NCI-H2029 treated with DMSO at 0.1 percent for 48 hours (cell line): ENCODE measurements at places on chromosomes 12 and 14.

DNA sequence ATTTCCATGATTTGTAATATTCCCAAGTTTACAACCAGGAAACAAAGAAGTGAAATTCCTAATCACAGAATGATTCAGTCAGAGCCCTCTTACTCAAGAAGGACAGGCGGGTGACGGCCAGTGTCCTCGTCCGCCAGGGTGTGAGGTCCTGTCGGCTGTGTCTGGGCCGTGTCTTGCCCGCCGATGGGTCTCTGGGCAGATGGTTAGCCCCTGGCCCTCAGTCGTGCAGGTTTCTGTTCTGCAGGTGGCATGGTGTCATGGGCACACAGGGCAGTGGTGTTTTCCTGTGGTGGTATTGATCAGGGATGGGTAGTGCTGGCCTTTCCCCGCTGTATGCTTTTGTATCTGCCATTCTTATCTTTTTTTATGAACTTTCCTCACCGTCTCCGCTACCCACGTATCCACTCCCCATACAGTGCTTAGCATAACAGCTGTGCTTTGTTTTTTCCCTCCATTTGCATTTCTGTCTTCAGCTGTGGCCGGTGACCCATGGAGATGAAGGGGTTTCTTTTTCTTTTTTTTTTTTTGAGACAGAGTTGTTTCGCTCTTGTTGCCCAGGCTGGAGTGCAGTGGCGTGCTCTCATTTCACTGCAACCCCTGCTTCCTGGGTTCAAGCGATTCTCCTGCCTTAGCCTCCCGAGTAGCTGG is 100.7 kb downstream of the TSPAN9 start:
- no peak for DNase-seq

DNA sequence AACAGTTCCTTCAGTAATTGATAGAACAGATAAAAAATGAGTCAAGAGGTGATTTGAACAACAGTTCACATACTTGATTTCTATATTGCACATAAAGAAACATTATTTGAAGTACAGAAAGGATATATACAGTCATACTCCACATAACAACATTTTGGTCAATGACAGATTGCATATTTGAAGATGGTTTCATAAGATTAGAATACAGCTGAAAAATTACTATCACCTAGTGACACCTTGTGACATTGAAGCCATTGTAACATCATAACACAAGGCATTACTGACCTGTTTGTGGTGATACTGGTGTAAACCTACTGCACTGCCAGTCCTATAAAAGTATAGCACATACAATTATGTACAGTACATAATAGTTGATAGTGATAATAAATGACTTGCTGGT is 43.1 kb upstream of the ABCC9 start:
- DNase-seq: no peak

DNA sequence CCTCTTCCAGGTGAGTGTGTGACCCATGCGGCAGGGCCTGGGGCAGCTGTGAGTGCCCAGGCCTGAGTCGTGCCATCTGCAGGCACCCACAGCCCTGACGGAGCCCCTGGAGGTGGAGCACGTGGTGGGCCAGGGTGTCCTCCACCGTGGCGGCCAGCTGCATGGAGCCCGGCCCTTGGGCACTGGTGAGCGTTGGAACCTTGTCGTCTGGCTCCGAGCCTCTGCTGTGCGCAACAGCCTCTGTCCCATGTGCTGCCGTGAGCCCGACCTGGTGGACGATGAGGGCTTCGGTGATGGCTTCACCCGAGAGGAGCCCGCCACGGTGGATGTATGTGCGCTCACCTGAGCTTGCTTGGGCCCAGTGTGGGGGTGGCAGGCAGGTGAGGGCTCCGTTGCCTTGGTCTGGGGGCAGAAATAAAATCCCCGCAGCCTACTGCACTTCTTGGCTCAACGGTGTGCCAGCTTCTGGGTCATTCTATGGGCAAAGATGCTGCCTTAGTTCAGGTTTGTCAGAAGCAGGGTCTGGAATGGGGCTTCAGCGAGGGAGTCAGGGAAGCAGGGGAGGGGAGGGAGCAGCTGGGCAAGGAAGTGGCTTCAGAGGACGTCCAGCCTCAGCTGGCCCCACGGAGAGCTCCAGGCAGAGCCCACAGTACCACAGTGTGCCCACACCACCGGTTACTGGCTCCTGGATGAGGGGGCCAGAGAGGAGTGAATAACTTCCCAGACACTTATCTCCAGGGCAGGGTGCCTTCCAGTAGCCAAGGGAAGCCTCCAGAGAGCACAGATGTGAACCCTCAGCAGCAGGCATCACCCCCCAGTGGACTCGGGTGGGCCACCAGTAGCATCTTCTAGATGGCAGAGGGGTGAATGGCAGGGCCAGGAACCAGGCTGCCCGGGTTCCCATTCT is 1.2 kb upstream of the ARL6IP4 start:
- no peak for DNase-seq

DNA sequence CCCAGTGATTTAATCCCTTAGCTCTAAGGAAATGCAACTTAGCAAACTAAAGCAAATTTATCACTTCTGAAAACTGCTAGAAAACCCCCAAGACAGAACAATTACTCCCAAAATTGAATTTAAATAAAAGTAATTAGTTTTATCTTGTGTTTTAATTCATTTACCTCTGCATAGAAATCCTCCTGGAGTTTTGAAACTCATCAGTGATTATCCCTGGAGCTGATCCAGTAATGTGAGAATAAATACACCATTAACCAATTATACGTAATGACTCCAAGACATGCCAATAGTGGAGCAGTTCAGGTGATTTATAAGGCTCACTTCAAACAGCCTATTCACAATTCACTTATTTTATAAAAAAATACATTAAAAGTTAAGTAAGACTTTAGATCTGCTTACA is 855.3 kb upstream of the FLRT2 start:
- no peak for DNase-seq

- DNase-seq: no peak
Observed at GRCh38 chr12:70403826-70404225, 37.7 kb downstream of the KCNMB4 start.

DNA sequence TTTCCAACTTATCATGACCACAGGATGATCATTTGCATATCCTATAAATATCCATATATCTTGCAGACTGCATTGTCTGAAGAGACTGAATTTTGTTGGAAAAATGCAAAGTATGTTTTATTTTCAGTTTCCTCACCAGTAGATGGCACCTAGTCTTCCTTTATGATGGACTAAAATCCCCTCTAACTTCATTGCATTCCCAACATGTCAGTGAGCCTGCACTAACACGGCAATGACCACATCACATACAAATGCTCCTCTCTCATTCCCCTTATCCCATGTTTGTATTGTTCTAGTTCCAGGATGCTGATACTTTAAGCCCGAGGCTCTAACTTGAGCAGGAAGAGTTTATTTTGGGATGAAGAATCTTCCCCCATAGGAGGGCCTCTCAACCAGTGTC is 24.7 kb upstream of the MYBPC1 start:
- DNase-seq: no peak

- no peak for DNase-seq
Observed at GRCh38 chr14:24483604-24484252, 24.3 kb downstream of the CMA1 start.

DNA sequence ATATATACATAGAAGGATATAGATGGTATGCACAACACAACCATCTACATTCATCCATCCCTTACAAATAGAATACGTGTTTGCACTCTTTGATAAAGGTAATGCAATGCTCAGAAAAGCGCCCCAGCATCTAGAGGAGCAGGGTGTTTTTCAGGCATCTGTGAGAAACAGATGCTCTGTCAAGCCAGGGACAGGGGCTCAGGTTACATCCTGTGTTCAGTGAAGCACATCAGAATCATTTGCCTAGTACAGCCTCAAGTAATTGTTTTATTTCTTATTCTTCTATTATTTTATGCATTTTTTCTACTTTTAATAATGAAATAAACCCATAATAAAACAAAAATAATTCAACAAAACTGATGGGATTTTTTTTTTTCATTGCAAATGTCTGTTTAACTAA is 50.5 kb upstream of the HIF1A start:
- DNase-seq: peak; percentile 95

DNA sequence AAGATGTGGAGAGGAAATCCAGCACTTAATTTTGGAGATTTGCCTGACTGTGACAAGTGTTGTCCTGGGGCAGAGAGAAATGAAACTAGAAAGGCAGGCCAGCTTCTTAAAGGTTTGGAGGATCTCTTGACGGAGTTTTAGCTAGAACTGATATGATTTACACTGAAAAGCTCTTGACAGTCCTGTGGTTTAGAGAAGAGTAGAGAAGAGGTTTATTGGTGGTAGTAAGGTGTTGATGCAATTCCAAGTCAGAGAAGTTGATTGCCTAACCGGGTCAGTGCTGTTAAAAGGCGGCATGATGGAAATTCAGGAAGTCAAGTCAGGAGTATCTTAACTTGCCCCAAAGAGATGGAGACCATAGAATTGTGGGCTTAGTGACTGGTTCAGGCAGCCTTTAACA is 89.0 kb upstream of the TRAF3 start:
- no peak for DNase-seq

GRCh38 chr12:75766263-75767160 is 255.1 kb upstream of the KRR1 start:
- no peak for DNase-seq

DNA sequence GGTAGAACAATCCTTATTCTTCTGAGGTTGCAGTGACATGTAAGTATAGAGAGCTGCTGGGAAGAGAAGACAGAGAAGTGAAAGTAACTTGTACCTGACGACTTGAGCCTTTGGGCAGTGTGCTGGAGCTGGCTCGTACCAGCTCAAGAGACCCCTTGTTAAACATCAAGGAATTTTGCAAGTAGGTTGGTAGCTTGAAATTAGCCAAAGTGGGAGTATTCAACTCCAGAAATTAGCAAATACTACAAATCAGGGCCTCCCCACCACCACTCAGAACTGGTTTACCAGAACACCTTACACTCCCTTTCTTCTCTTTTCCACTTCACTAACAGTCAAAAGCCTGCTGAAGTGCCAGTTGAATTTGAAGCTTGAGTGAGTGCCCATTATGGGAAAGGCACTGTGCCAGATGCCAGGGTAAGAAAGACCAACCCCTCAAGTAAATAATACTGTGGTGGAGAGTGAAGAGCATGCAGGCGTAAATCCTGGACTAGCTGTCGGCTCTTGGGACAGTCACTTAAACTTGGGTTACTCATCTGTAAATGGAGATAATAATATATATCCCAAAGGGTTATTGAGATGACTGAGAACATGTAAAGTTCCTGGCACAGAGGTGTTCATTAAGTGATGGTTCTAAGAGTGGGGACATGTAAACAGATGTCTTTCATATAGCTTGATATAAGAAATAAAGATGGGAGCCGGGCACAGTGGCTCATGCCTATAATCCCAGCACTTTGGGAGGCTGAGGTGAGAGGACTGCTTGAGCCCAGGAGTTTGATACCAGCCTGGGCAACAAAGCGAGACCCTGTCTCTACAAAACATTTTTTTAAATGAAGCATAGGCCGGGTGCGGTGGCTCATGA is 27.0 kb upstream of the EID3 start:
- peak; percentile 98 for DNase-seq

DNA sequence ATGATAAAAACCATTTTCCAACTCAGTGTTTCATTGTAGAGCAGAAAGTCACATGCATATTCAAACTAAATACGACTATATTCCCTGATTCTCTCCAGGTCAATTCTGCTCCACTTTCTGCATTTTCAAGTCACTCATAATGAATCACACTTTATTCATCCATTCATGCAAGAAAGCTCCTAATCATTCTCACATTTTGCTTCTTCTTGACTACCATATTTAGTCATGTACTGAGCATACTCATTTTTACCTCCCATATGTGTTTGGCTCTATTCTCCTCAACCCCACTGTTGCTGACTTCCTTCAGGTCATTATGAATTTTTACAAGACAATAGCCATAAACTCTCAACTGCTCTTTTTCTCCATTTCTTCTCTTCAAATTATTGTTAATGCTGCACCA is 43.4 kb upstream of the PIK3C2G start:
- no peak for DNase-seq

DNA sequence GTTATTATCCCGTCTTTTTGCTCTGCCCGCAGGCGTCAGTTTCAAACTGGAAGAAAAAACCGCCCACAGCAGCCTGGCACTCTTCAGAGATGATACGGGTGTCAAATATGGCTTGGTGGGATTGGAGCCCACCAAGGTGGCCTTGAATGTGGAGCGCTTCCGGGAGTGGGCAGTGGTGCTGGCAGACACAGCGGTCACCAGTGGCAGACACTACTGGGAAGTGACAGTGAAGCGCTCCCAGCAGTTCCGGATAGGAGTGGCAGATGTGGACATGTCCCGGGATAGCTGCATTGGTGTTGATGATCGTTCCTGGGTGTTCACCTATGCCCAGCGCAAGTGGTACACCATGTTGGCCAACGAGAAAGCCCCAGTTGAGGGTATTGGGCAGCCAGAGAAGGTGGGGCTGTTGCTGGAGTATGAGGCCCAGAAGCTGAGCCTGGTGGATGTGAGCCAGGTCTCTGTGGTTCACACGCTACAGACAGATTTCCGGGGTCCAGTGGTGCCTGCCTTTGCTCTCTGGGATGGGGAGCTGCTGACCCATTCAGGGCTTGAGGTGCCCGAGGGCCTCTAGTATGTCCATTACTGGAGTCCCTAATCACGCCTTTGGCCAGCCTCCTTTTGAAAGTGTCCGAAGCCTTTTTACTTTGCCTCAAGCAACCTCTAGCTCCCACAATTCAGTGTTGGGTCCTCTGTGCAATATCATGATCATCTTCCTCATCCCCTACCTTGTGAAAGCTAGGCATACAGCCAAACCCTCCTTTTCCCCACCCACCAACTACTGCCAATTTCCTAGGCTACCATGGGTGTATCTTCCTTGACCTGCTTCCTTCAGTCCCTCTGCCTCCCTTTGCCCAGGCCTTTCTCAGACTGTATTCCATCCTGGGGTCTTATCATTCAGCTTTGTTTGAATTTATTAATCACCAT is 891 bp downstream of the SPRYD4 start:
- peak; percentile 49 for DNase-seq

DNA sequence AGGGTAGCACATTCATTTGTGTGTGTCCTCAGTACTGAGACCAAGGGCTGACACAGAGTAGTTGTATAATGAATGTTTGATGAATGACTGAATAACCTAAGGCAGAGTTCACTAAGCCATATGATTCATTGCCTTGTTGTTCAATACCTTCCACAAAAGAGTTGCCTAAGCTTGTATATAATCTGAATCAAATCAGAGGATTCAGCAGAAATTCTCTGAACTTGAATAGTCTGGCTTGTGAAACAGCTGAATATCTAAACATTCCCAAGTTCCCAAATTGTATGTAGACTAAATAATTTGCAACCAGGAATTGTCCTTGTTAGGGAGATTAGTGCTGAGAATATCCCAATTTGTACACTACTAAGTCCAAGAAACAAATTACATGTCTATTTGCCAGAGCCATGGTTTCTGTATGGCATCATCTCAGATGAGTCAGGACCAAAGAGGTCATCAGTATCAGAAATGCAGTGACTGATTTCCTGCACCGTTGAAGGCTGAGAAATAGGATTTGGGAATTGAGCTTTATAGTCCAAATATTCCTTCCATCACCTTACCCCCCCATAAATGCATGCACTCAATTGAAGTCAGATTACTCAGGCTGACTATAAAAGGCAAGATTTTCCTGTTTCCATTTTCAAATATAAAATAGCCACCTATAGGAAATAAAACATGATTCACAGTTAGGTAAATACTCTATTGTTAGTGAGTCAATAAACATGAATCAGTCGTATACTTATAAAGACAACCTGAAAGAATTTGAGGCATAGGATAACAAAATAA is 168.7 kb downstream of the PHLDA1 start:
- DNase-seq: no peak
